Astrocyte of the spinal cord (primary cell): ENCODE measurements at places on chromosomes 5 and 9.
A peak's percentile ranks its signal among the peaks of the same experiment; 100 is the strongest.

GRCh38 chr5:83889971-83890745 lies 169.5 kb upstream of the HAPLN1 start:
- no peak for DNase-seq

- DNase-seq = no peak
Measured at GRCh38 chr9:107541523-107541922, 52.0 kb upstream of the KLF4 start.

- DNase-seq = peak; percentile 66
Measured at GRCh38 chr5:52657247-52657645, 130.5 kb upstream of the ITGA1 start.

DNA sequence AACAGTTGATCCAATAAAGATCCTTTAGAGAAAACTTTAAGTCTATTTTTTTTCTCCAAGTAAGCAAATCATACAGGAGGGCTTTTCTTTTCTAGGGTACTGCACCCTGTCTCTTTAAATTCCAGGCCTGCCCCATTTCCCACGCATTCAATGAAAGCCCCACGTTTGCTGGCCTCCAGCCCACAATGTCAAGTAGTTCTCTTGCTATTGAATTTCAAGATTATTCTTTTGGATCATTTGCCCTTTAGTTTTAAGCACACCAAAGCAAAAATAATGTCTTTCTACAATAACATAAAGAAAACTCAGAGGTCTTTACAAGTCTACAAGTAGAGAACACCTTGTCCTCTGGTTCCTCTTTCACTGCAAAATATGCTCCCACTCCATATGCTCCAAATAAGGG lies 15.6 kb downstream of the MLLT3 start:
- DNase-seq = no peak

GRCh38 chr5:2192496-2192895 lies 309.8 kb upstream of the IRX4 start:
- no peak for DNase-seq

DNA sequence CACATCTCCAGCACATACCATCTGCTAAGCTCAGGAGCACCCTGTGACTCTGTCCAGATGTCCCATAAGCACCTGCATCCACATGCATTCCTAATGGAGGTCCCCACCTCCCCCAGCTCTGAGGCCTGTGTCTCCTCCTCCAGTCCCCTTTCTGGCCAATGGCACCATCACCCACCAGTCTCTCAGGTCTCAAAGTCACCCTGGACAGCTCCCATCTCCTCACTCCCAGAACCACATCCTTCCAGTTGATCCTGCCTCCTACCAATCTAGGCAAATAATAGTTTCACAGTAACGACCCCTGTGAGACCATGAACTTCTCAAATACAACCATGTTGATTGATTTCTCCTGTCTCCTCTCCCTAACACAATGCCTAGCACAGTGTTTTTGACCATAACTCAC lies 40.1 kb downstream of the GGTA1 start:
- DNase-seq = no peak

DNA sequence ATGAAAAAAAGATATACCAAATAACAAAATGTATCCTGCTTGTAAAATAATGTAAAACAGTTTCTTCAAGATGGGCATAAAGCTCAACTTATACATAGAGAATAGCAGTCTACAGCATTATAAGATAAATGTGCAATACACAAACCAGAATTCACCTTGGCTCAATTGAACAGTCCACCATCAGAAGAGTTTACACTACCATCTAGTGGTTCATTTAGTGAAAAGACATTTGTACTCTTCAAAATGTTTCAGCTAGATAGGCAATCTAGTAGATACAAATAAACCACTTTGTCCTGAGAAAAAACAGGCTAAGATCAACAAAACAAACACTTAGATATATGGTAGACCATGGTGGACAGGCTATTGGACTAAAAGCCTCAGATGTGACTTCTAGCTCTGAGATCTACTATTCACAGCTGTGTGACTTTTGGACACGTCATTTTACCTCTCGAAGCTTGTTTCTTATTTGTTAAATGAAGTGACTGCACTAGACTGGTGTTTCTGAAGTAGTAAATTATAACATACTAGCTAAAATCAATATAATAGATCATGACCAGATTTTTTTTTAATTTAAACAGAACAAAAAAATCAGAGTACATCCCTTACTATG lies 22.1 kb upstream of the TPD52L3 start:
- DNase-seq = peak; percentile 44

DNA sequence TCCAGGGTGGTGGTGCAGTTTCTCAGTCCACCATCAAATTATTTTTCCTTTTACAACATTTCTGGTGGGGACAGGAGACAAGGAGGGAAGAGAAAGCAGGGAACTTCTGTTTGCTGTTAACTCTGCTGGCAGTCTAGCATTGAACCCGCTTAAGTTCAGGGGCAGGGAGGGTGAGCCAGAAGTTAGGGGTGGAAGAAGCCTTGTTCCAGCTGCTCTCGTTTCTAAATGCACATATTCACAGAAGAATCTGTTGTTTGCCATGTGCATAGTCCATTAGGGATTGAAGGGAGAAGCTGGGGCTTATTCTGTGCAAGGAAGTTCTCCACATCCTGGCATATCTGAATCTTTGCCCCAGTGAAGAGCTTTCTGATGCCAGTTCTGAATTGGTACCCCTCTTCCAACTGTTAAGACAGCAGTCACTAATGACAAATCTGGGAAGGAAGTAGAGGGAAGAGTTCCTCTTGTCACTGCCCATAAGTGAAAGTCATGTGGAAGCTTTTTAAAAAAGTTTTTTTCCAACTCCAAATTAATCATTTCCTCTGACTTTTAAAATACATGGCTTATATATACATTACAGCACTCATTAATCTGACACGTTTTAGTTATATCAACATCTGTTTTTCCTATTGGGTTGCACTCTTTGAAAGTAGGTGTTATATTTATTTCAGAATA lies 32.6 kb upstream of the ACOT12 start:
- DNase-seq = no peak

DNA sequence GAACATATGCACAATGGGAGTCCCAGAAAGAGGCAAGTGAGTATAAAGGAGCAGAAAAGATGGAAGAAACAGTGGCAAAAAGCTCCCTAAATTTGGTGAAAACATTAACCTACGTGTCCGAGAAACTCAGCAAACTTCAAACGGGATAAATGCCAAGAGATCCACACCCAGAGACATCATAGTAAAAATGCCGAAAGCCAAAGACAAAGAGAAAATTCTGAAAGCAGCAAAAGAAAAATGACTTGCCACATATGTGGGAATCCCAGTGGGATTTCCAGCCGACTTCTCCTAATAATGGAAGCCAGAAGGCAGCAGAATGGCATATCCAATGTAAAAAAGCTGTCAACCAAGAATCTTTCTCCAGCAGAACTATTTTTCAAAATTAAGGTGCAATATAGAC lies 101.2 kb downstream of the ADAMTS2 start:
- no peak for DNase-seq

- peak; percentile 15 for DNase-seq
Measured at GRCh38 chr9:136943291-136944211, 987 bp downstream of the FBXW5 start.

- no peak for DNase-seq
Measured at GRCh38 chr5:151628112-151628823, 37.1 kb upstream of the FAT2 start.

DNA sequence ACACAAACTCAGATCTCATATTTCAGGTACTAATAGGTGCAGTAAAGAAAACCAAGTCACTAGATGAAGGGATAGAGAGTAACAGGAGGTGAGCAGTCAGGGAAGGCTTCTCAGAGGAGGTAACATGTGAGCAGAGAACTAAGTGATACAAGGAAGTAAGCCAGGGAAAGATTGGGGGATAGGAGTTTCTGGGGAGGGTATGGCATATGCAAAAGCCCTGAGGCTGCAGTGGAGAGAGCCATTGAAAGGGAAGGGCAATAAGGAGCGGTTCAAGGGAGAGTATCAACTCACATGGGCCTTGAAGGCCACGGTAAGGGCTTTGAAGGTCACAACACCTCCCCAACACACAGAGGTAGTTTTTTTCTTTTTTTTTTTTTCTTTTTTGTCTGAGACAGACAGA lies 6.9 kb downstream of the OLFML2A start:
- DNase-seq = no peak

DNA sequence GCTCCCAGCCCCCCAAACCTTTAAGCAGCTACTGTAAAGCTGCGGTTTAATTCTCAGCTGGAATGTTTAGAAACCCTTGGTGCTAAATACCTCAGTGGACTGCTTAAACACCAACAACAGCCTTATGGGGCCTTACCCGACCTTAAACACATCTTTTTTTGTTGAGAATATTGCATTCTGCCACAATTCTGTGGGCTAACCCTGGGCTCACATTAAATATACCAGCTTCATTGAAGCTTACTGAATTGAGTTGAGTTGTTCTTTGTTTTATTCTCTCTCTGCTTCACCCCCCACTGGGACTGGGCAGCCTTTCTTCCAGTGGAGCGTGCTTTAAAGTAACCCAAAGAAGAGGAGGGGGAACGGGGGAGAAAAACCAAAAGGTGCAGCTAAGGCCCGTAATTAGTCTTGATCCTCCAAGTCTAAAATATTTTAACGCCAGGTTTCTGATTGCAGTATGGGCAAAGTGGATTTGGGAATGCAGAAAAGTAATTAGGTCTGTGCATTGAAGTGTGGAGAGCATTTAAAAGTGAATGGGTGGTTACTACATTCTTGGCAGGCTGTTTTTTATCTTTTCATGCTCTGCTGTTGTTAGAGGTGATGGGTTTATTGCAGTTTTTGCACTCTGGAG lies 281.2 kb downstream of the NR2F1-AS1 start:
- DNase-seq = peak; percentile 81

DNA sequence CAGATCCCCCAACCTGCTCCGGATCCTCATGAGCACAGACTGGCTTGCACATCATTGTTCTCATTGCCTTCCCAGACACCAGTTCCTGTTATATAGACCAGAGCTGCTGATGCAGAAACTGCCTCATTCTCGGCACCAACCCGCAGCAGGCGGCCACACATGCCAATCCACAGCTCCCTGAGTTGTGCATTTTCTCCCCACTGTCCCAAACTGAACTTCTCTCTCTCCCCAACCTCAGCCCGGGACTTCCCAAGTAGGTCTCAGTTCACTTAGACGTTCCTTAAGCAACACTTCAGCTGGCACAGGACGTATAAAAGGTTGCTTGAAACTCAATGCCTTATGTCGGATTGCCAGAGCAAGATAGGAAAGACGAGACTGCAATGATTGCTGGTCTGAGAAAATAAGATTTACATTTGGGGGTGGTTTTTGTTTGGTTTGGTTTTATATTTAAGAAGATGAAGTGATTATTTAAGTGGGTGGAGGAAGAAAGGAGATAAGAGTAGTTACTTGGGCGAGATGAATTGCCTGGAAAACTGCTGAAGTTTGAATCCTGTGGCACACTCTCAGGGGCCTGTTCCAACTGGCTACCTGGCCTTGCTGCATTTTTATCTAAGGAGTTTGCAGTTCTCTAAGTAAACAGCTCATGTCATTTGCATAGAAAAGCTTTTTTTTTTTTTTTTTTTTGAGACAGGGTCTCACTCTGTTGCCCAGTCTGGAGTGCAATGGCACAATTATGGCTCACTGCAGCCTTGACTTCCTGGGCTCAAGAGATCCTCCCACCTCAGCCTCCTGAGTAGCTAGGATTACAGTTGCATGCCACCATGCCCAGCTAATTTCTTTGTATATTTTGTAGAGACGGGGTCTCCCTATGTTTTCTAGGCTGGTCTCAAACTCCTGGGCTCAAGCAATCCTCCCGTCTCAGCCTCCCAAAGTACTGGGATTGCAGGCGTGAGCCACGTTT lies 155.4 kb downstream of the GOLPH3 start:
- no peak for DNase-seq

- no peak for DNase-seq
Measured at GRCh38 chr5:159440968-159441367, 110.7 kb upstream of the IL12B start.

DNA sequence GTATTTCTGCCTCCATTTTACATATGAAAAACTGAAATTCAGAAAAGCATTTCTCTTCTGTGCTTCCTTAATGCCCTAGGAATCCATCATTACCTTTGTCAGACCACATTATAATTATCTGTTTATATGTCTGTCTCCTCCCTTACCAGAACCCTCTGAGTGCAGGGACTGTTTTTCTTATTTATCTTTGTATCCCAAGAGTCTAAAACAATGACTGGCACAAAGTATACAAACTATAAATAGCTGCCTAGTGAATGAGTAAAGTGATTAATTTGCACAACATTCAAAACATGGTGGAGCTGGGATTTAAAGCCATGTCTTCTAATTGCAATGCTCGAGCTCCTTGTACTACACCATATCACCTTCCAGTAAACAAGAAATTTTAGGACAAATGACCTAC lies 49.3 kb upstream of the HK3 start:
- no peak for DNase-seq

DNA sequence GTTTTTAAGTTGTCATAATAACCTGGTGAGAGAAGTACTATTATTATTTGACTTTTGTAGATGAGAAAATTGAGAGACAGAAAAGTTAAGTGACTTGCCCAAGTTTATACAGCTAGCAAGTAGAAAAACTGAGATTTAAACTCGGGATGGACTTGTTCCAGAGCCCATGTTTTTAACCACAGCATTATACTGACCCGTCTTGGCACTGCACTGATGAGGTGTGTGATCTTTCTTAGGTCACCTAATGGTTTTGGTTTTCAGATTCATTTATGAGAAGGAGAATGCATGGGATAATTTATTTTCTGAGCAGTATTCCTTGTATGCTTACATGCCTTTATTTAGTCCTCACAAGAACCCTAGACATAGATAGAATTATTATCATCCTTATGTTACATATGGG lies 201.8 kb upstream of the CDKN2B start:
- DNase-seq = peak; percentile 52

GRCh38 chr9:87498046-87498810 lies 561 bp downstream of the DAPK1 start:
- peak; percentile 30 for DNase-seq

GRCh38 chr9:136185066-136185465 lies 19.9 kb downstream of the LHX3 start:
- DNase-seq = no peak

- DNase-seq = no peak
Measured at GRCh38 chr9:95429948-95430620, 86.7 kb downstream of the PTCH1 start.

DNA sequence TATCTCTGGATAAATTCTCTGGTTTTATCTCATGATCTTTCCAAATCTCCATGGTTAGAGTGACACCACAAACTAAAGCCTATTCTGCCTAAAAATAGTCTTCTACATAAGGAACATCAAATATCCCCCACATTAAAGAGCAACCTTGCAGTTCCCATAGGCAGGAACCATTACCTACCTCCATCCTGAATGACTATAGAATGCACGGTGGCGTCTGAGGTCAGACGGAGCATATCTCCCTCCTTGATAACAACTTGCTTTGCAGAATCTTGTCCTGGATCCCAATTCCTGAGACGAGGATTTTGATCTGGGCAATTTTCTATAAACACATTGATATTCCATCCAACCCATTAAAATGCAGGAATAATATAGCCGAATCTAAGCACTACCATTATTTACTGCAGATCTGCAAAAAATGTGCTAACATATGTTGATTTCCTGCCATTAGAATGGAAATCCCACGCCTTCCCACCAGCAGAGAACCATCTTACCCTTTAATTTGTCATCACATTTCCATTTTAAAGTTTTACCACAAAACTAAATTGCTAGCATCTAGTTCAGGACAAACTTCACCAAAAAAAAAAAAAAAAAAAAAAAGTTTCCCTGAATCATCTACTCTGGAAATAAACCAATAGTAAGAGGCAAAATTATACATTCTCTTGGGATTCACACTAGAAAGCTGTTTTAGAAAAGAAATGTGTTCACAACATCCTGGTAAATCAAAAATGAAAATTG lies 22.1 kb downstream of the CEMIP2 start:
- peak; percentile 41 for DNase-seq
